Putamen (tissue), 1 donor: ENCODE measurements at places on chromosomes 3 and 15.

DNA sequence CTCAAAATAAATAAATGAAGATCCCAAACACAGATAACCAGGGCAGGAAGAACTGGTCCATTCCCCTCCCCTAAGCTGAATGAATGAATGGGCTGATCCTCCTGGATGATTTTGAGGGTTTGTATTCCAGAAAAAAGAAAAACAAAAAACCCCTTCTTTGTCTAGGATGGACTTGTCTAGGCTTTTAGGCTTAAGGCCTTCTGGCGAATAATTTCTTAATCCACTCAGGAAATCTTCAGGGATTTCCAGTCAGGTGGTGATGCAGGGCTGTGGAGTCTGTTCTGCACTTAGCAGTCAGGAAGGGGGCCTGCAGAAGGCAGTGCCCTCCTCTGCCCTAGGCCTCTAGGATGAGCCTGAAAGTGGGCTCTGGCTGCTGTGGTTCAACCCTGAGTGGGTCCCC lies 52.1 kb downstream of the BDH1 start:
- no peak for DNase-seq

- DNase-seq: no peak
These were observed 451.3 kb upstream of the AGTR1 start for GRCh38 chr3:148246291-148246923.

- DNase-seq: no peak
These were observed 92.1 kb upstream of the TSPAN3 start for GRCh38 chr15:77162872-77163633.

DNA sequence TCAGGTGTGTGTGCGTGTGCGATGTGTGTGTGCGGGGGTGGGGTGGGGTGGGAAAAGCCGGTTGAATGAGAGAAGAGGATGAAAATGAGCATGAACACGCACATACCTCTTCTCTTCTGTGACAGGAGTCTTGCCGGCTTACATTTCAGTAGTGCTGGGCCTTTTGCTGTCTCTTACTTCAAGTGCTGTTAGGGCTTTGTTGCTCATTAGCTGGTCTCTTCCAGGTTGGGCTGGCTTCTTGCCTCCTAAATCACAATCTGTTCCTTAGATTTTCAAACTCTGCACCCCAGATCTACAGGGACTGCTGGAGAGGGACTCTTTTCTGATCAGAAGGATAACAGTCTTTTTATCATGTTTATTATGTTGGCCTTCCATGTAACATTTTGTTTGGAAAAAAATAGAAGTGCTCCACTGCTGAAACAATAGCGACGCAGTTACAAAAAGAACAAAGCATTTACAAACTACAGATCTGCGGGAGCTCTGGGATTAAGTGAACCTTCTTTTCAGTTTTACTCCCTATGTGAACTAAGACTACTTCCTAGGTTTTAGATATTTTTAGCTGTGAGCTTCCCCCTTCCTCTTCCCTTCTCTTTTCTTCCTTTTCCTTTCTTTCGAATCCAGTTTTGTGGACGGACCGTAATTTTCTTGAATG lies 48.5 kb downstream of the USP13 start:
- DNase-seq: no peak

GRCh38 chr3:9205345-9206143 lies 43.9 kb downstream of the SRGAP3 start:
- DNase-seq: no peak

GRCh38 chr3:18246336-18247060 lies 178.6 kb downstream of the SATB1 start:
- DNase-seq: no peak

DNA sequence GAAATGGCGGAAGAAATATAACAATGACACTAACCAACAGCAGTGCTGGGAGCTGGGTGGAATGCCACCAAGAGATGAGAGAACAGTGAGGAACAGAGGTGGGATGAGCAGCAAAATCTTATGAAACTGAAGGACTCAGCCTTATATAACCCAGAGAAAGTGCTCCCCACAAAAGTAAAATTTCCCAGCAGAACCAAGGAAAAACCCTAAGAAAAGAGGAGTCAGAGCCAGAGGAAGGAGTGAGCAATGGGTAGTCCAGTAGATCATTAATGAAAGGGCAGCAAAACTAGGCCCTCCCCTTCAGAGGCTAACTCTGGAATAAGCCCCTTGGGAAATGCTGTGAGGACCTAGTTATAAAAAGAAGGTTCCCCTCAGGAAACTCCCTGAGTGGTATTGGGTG lies 24.7 kb upstream of the UBE2E1 start:
- no peak for DNase-seq

- no peak for DNase-seq
These were observed 192.3 kb downstream of the ATP8B4 start for GRCh38 chr15:49926740-49927139.

- no peak for DNase-seq
These were observed 93.8 kb downstream of the XRN1 start for GRCh38 chr3:142354076-142354475.

DNA sequence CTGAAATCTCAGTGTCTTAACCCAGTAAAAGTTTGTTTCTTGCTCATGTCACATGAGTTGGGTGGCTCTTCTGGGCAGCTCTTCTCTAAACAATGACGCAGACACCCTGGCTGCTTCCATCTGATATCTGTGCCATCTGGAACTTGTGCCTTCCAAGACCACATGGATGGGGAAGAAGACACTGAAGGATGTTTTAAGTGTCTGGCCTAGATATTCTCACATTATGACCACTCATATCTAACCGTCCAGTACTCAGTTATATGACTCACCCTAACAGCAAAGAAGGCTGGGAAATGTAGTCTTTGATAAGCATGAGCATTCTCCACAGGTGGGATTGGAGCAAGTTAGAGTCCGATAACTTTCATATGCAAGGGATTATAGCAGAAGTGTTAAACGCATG lies 66.4 kb downstream of the RYR3 start:
- no peak for DNase-seq

GRCh38 chr3:50266017-50266416 lies 2.9 kb upstream of the SEMA3B start:
- DNase-seq: no peak

- DNase-seq: no peak
These were observed 91.0 kb upstream of the KBTBD8 start for GRCh38 chr3:66907136-66907535.

- peak; percentile 64 for DNase-seq
These were observed 25.4 kb downstream of the ISG20 start for GRCh38 chr15:88664151-88664778.

DNA sequence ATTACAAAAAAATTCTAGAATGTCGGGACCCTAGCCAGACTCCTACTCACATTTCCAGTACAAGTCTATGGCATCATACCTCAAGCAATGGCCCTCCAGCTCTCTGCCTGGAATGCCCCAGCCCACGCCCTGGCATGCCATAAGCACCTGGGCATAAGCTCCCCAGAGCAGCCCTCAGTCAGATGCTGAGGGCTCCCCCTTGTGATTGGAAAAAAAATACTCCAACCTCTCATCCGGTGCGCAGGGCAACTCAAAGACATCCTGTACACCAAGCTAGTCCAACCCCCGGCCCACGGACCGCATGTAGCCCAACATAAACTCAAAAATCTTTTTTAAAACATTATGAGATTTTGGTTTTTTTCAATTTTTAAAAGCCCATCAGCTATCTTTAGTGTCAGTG lies 115.4 kb downstream of the NEK10 start:
- no peak for DNase-seq

GRCh38 chr15:77107531-77108355 lies 36.8 kb upstream of the TSPAN3 start:
- peak; percentile 25 for DNase-seq

DNA sequence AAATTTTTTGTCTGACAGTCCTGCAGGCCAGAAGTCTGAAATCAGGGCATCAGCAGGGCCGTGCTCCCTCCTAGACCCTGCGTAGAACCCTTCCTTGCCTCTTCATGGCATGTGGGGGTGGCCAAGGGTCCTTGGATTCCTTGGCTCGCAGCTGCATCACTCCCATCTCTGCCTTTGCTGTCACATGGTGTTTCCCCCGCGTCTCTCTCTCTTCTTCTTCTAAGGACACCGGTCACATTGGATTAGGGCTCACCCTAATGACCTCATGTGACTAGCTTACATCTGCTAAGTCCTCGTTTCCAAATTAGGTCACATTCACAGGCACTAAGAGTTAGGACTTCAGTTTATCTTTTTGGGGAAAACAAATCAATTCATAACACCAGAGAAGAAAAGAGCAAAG lies 12.0 kb downstream of the SLCO3A1 start:
- DNase-seq: no peak

DNA sequence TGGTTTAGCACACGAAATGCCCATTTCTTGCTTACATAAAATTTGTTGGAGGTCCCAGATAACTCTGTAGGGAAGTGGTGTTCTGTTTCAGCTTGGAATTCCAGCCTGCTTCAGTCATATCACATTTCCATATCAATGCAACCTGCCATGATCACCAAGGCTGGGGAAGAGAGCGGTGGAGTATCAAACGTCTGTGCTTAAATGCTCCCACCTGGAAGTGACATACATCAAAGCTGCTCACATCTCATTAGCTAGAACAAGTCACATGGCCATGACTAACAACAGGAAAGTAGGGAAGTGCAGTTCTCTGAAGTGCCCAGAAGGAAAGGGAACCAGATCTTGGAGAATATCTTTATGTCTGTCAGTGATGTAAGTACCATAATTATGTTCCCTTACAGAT lies 130.2 kb upstream of the CFAP20DC start:
- no peak for DNase-seq

- DNase-seq: no peak
These were observed 151.0 kb upstream of the ROBO2 start for GRCh38 chr3:76888856-76889255.

DNA sequence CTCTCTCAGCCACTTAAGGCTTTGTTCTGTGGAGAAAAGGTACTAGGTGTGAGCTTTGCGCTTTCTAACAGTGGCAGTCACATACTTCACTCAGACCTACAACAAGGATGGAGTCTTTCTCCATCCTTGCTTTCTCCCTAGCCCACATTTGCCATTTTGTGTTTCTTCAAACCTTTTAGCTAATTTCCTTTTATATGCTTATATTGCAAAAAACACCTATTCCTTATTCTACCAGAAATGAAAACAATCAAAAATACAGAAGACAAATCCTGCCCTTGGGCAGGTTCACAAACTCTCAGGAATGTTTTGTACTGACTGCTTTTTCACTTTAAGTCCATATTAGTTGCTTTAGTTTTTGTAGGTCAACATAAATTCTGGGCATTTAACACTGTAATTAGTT lies 914.2 kb downstream of the SQOR start:
- DNase-seq: no peak

DNA sequence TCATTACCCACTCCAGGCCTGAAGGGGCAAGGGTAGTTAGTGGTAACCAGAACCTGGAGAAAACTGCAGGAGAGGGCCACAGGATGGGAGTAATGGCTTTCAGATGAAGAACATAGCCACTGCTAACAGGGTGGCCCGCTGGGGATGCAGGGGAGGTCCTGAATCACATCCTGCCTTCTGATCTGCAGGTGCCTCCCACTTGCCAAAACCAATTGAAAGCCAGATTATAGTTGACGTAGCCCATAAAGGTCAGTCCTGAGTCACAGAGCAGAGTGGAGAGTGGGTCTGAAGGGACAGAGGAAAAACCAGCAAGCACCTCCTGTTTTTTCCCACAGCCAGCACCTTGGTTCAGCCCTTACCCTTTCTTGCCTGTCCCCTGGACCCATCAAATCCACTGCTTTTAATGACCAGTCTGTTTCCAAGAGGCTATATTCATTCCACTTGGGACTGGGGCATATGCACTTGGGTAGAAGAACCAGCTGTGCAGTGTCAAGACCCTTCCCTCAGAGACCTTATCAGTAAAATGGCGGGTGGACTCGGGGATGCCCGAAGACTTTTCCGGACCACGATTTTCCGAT lies 646 bp upstream of the SLC35G2 start:
- DNase-seq: no peak

GRCh38 chr3:13364602-13365271 lies 55.4 kb downstream of the NUP210 start:
- no peak for DNase-seq
